Choroid plexus epithelial cell (primary cell): ENCODE measurements at places on chromosomes 7 and 10.

- no peak for DNase-seq
Measured at GRCh38 chr7:80876894-80877414, 41.9 kb downstream of the SEMA3C start.

- no peak for DNase-seq
Measured at GRCh38 chr7:125568799-125569198, 639.2 kb upstream of the POT1 start.

GRCh38 chr7:44291733-44292419, 33.5 kb downstream of the CAMK2B start:
- DNase-seq: no peak

GRCh38 chr7:45691155-45691656, 117.0 kb downstream of the ADCY1 start:
- no peak for DNase-seq

GRCh38 chr10:46096909-46097575, 51.0 kb upstream of the MSMB start:
- DNase-seq: no peak

- DNase-seq: no peak
Measured at GRCh38 chr7:128989961-128990360, 52.2 kb downstream of the IRF5 start.

GRCh38 chr10:115665549-115665948, 572.4 kb downstream of the ATRNL1 start:
- DNase-seq: peak; percentile 18

DNA sequence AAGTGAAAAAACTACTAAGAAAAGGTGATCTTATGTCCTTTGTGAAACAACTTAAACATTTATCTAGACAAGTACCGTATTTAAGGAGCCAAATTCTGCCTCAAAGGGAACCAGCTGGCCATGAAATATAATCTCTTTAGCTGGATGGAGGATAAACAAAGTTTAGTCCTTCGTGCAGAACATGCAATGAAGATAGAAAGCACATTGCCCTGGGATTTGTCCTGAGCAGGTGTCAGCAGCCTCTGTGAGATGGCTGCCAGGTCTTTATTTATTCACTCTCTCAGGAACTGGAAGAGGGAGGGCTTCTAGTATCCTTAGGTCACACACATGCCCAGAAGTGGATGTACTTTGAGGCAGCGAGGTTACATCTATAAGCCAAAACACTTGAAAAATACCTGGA, 57.4 kb upstream of the CASD1 start:
- no peak for DNase-seq

GRCh38 chr7:107147464-107148393, 21.1 kb upstream of the HBP1 start:
- DNase-seq: peak; percentile 65

DNA sequence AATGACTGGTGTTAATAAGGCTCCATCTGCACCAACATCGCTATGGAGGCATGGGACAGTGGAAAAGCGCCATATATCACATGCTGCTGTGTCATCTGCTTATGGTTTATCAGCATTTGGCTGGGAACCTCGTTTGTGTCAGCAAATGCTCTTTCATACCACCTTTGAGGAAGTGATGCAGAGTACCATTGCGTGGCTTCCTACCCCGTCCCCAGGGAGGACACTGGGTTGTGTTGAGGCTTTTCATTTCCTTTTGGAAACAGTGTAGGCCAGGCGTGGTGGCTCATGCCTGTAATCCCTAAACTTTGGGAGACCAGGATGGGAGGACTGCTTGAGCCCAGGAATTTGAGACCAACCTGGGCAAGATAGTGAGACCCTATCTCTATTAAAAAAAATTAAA, 6.8 kb downstream of the TACR2 start:
- DNase-seq: no peak

DNA sequence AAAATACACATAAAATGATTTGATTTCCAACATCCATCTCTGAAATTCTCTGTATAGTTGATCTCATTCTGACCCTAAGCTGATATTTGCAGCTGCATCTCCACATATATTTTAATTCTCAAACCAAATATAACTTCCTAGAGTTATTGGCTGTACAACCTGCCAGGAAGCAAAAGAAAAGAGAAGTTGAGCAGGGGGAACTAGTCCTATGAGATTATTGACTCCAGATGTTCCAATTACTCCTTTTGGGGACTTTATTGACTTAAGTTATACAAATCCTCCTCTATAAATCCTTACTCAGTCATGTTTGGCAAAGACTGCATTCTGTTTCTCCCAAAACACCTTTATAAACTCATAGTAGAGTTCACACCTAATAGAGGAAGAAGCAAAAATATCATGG, 599.4 kb upstream of the ANKRD30A start:
- DNase-seq: no peak

GRCh38 chr10:47079204-47079580, 168.0 kb downstream of the PTPN20 start:
- peak; percentile 74 for DNase-seq

GRCh38 chr7:78862411-78862900, 591.0 kb downstream of the MAGI2 start:
- no peak for DNase-seq

- peak; percentile 13 for DNase-seq
Measured at GRCh38 chr7:155001756-155002410, 1.0 kb downstream of the PAXIP1 start.

DNA sequence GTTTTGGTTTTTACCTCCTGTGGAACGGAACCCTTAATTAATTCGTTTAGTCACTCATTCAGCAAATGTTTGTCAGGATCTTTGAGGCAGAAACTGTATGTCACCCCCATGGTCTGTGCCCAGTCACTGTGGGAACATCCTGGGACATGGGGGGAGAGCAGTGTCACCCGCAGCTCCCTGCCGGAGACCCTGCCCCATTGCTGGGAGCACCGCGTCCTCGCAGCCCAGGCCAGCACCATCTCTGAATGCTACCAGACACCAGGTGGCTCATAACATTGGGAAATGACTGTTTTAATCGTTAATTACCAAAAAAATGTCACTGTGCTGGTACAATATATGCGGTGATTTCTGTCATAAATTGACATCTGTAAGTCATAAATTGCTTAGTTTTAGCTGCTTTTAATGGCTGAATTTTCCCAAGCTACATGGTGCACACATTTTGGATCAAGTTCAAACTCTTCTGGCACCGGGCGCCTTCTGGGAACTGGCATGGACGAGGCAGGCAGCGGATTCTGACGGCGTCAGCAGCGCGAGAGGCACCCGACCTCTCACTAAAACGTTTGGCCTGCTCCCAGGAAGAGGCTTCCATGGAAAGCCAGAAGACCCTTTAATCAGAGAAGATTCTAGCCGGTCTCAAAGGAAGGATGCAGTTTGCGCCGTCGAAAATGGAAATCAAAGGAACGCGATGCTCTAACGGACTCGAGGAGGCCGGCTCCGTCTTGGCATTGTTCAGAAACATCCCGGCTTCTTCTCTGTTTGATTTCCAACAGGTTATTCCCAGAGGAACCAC, 184.2 kb downstream of the ADARB2 start:
- DNase-seq: no peak

DNA sequence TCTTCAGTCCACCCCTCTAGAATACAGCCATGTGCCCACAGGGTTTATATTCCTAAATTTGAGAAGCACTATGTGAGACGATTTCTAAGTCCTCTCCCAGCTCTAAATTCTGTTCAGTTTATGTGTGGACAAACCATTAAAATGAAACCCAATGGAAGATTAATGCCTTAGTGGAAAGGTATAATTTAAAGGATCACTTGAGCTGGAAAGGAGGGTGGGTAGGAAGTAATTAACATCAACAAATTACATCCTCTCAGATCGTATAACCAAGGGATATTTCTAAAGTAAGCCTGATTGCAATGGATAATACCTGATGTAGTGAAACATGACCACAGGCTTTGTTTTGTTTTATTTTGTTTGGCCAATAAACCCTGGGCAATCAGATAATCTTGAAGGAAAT, 511.0 kb upstream of the COBL start:
- no peak for DNase-seq

GRCh38 chr7:77367976-77368375, 48.2 kb downstream of the GSAP start:
- no peak for DNase-seq

DNA sequence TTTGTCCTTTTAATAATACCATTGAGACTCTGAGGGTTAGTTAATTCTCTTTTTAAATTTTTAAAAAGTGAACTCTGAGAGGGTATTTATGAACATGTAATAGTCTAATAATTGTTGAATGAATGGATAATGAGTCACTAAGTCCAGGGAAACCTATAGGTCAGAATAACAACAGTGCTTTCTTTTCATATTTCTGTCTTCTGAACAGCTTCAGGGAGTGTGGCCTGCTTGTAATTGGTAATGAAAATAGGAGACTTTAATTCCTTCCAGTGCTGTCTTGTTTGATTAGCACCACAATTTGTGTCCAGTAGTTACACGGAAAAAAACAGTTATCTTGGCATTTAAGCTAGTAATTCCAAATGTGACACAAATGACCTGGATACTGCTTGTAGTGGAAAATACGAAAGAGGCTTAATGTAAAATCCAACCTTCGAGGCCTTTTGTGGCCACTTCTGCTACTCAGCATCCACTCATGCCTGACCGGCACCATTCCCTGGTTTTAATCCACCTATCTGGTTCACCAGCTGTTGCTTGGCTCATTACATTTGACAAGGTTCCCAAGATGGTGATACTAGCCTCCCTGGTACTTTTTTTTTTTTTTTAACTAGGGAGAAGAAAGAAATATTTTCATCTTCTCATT, 149.3 kb upstream of the IMMP2L start:
- peak; percentile 46 for DNase-seq

GRCh38 chr7:92614660-92615174, 24.5 kb upstream of the FAM133B start:
- DNase-seq: peak; percentile 44

DNA sequence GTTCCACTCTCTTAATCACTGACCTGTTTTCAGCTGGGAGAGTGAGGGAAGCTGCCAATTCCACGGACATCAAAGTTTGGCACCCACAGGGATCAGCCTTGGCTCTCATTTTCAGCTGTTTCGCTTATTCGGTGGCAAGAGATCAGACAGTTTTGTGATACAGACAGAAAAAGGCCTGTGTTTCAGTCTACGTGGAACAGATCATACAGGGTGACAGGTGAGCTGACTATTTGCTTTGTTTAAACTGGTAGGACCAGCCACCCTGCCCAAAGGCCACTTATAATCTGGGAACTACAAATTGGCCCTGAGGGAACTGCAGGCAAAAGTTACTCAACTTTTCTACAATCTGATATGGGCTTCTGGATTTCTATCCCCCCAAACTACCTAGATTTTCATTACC, 128.6 kb downstream of the ZNF467 start:
- DNase-seq: no peak

DNA sequence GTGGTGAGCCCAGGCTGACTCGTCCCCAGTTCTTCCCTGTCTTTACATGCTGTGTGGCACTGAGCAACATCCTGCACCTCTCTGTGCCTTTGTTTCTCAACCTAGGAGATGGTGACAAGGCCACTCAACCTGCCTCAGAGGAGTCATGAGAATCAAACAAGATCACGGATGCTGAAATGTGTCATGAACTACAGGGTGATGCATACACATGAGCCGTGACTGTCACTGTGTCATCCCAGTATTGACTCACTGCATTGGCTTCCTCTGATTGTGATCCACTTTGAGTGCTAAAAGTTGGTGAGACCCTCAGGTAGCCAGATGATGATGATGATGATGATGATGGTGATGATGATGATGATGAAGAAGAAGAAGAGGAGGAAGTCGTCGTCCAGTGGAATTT, 11.5 kb downstream of the C10orf71 start:
- no peak for DNase-seq

- DNase-seq: peak; percentile 81
Measured at GRCh38 chr7:129969881-129970446, 17.2 kb upstream of the UBE2H start.
